ENCODE measurements at places on chromosomes 1 and 21.

DNA sequence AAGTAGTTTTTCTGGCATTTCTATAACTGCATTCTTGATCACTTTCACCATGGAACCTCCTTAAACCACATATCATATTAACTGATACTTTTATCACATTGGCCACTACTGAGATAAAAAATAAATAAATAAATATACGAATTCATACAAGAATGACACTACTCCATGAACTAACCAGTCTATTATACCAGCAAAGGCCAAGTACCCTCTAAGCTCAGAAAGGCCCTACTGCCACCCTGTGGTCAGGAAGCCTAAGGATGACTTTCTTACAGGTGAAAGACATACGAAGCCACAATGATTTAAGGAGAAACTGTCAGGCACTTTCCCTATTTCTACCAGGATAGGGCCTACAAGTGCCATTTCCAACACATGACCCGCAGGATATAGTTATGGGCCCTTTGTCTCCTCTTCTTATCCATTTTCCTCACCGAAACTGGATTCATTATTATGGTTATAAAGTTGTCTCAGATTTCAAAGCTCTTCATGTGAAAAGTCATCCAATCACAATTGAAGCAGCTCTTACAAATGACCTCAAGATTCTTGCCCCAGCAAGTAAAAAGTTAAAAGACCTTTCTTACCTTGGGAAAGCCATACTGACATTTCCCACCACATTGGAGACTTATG, 23.9 kb downstream of the DNAJC8 start:
- DNase-seq: no peak

DNA sequence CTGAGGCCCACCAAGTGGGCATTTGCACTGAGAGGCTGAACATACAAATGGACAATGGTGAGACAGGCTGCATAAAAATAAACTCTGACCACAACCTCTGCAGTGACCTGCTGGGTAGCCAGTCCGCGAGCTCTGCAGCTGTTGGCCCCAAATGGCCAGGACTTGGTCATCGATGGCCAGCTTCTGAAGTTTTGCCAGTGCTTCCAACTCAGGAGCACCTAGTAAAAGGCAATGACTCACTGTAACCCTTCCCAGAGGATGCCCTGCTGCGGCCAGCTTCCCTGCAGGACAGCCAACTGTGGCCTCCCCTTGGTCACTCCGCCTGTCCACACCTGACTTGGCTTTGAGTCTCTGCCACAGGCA, 185.4 kb downstream of the DYRK1A start:
- no peak for DNase-seq

- DNase-seq: no peak
Measured at GRCh38 chr1:161792740-161793139, 26.6 kb downstream of the ATF6 start.

- DNase-seq: no peak
Measured at GRCh38 chr1:86470859-86471258, 2.1 kb downstream of the CLCA1 start.

- no peak for DNase-seq
Measured at GRCh38 chr21:34983680-34984086, 65.4 kb downstream of the RUNX1 start.

- DNase-seq: no peak
Measured at GRCh38 chr1:80533093-80533492, 1267.6 kb upstream of the ADGRL2 start.

DNA sequence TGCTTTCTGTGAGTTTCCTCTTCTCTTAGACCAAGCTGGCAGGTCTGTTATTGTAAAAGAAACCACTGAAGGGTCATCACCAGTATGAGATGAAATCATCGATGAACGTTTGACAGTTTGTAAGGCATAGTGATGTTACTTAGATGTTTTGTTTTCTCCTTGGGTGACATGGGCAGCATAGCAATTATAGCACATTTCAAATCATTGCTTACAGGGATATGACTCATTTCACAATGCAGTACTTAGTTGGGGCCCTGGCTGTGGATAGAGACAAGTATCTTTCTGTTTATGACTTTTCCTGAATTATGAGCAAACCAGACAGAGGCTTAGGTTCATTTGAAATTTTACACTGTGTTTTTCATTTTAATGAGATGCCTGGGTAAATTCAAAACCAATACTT, 313.0 kb downstream of the RWDD3 start:
- DNase-seq: no peak

DNA sequence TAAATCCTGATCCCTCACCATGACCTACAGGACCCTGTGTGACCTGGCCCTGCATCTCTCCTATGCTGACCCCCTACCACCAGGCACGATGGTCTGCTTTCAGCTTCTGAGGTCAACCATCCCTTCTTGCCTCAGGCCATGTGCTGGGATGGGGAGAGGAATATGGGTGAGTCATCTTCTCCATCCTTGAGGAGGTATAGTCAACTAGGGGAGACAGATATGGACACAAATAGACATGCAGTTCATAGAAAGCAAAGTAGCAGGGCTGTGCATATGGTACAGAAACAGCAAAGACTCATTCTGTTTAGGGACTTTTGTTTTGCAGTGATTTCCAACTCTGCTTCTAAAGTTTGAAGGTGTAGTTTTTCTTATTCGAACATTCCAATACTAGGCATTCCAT, 250.8 kb upstream of the FGGY start:
- DNase-seq: no peak

DNA sequence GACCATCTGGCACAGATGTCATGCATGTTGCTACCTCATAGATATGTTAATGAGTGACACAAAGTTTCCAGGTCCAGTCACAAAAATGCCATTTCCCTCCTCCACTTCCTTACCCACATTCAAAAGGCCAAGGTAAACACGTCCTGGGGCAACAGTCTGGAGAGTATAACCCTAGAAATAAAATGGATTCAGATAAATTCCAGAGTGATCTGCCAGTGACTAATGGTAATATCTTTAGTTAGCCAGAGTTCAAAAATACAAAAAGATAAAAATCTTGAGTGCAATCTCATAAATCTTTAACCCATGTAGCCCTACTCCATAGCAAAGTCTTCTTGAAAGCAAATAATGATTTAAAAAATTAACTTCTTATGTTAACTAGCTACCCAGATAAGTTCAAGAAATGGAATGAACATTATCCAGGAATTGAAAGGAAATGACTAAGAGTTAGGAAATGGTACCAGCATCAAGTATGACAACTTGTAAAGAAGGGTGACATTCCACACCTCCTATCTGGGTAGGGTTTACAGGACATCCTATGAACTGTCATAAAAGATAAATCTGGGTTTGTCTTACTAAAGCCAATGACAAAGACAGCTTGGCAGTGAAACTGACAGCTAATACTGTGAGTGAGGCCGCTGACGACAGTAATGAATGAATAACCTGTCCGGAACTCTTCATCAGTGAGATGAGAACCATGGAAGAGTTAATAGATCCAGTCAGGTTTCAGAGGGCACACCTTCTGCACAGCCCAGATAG, 18.1 kb downstream of the RGS2 start:
- DNase-seq: no peak

- no peak for DNase-seq
Measured at GRCh38 chr1:154842635-154843034, 27.4 kb downstream of the KCNN3 start.

- DNase-seq: no peak
Measured at GRCh38 chr1:198577444-198577843, 37.0 kb upstream of the ATP6V1G3 start.

DNA sequence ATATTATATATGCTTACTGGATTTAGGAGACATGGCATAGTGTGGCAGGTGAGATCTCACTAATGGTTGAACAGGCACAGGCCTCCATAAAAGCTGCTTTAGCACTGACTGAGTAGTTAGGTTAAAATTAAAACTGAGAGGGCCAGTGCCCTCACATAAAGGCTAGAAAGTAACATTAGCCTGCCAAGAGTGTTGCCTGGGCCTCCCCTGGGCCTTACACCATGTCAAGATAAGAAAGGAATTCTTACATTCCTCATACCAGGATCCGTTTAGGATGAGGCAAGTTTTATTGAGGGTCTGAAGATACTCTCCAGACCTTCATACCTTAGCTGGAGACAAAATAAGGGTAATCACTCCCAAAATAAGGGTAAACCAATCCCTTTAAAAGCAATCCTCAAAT, 1011.8 kb downstream of the PLA2G4A start:
- DNase-seq: no peak

DNA sequence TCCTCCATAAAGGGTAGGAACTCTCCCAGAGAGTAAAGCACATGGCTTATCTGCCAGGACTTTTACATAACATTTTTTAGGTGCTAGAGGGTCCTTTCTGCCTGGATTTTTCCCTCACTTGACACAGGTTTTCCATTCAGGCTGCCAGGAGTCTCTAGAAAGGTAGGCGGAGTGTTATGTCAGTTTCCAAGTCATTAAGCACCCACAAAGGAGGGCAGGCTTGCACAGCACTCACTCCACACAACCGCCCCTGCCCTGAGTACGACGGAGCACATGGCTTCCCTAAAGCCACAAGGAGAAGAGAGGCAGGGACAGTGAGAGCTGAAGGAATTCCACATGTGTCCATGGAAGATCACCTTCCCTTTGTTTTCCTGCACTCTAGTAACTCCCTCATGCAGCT, 55.7 kb downstream of the CAPZB start:
- no peak for DNase-seq

DNA sequence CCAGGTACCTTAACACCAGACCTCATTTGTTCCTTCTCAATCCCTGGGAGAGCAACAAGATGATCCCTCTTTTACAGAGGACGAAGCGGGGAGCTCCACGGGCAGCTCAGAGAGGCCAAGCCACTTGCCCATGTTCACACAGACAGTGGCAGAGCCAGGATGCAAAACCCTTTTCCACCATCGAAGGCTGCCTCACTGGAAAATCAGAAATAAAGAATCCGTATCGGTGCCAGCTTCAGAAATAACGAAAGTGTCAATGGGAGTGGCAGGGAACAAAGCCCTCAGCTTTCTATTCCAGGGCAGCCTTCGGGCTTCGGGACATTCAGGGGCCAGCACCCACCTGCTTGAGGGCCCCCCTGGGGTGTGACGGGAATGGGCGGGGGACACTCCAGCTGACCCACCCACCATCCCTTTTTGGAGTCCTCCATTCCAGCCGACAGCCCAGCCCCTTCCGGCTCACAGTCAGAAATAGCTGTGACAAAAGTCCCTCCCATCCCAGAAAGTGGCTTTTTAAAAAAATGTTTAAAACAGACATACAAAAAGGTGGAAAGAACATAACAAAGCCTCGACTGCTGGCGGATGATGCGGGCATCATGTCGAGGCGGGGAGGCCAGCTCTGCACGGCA, 6.0 kb downstream of the IFFO2 start:
- DNase-seq: no peak

- DNase-seq: no peak
Measured at GRCh38 chr1:61316493-61316892, 234.1 kb downstream of the NFIA start.

GRCh38 chr1:7296968-7297367, 474.1 kb upstream of the VAMP3 start:
- DNase-seq: no peak

GRCh38 chr1:11783556-11783955, 21.6 kb downstream of the C1orf167 start:
- DNase-seq: no peak

GRCh38 chr1:1079408-1080121, 5.5 kb upstream of the RNF223 start:
- DNase-seq: no peak

- no peak for DNase-seq
Measured at GRCh38 chr1:30908696-30909364, at the start of gene SDC3. TSS of gene SDC3 (minus strand) at chr1:30908758. CDS start at chr1:30908586, 172 bp downstream.

DNA sequence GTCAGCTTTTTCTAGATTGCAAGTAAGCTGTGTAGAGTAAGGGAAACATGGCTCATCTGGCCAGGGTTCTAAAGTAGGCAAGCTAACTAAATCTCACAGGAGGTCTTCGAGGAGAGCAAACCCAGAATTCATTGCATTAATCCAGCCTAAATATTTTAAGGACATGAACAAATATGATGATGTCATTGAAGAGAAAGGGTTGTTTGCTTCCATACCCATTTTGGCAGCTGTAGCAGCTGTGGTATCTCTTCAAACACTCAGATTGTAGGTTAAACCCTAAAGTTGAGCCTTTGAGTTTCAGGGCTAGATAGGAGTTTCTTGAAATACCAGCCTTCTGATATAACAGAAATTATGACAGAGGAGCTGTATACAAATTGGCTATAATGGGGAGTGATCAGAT, 200.5 kb upstream of the C1orf105 start:
- DNase-seq: no peak

Measured in vagina (tissue), 2 donors.